ENCODE measurements at places on chromosomes 16 and 17. TPM values are rescaled to one million over a fixed set of nuclear protein-coding genes. Genes with fewer than 3 reads are reported as not detected.

ACSM2A gene
- total RNA-seq = not detected

TMEM238L gene
- not detected for total RNA-seq

NGFR gene
- total RNA-seq = 0.07 TPM

SEPTIN12 gene
- total RNA-seq = not detected

GSPT1 gene
- total RNA-seq = 114 TPM

PKMYT1 gene
- total RNA-seq = 14.8 TPM

WDR59 gene
- 19.7 TPM for total RNA-seq

DPEP3 gene
- total RNA-seq = not detected

SYCE1L gene
- total RNA-seq = 0.45 TPM

PIK3R6 gene
- not detected for total RNA-seq

KRTAP4-4 gene
- not detected for total RNA-seq

SMIM36 gene
- not detected for total RNA-seq

KRT37 gene
- total RNA-seq = not detected

PYDC1 gene
- total RNA-seq = not detected

SPIRE2 gene
- total RNA-seq = 34.1 TPM

PPP1R1B gene
- total RNA-seq = not detected

TPSG1 gene
- total RNA-seq = not detected

KCNG4 gene
- 0.02 TPM for total RNA-seq

TNFRSF17 gene
- not detected for total RNA-seq

MT1E gene
- total RNA-seq = 2.3 TPM

SOX15 gene
- not detected for total RNA-seq

HSDL1 gene
- 16.9 TPM for total RNA-seq

CLDN7 gene
- total RNA-seq = 13.2 TPM

ABCC12 gene
- total RNA-seq = not detected

SP6 gene
- 0.02 TPM for total RNA-seq

COQ7 gene
- total RNA-seq = 28.5 TPM

VMP1 gene
- total RNA-seq = 133 TPM

KRT31 gene
- not detected for total RNA-seq

ZNF48 gene
- 8.4 TPM for total RNA-seq

HSD17B1 gene
- total RNA-seq = 0.37 TPM

CTNS gene
- 13.2 TPM for total RNA-seq

ITGAD gene
- total RNA-seq = not detected

LCAT gene
- total RNA-seq = 4.6 TPM

CCDC137 gene
- 20.3 TPM for total RNA-seq

KRTAP4-1 gene
- total RNA-seq = 0.17 TPM

SLC5A10 gene
- total RNA-seq = not detected

CA5A gene
- not detected for total RNA-seq

C1QL1 gene
- 0.84 TPM for total RNA-seq

SSTR5 gene
- not detected for total RNA-seq

KRTAP4-9 gene
- total RNA-seq = not detected

MPO gene
- total RNA-seq = not detected

KAT8 gene
- 45.2 TPM for total RNA-seq

CASKIN2 gene
- 4.8 TPM for total RNA-seq

CDIP1 gene
- total RNA-seq = 4.7 TPM

All from NCI-H460 (cell line).